SK-MEL-5 (cell line): ENCODE measurements at places on chromosomes 4 and X. TPM values are rescaled to one million over a fixed set of nuclear protein-coding genes. Genes with fewer than 3 reads are reported as not detected.

DNA sequence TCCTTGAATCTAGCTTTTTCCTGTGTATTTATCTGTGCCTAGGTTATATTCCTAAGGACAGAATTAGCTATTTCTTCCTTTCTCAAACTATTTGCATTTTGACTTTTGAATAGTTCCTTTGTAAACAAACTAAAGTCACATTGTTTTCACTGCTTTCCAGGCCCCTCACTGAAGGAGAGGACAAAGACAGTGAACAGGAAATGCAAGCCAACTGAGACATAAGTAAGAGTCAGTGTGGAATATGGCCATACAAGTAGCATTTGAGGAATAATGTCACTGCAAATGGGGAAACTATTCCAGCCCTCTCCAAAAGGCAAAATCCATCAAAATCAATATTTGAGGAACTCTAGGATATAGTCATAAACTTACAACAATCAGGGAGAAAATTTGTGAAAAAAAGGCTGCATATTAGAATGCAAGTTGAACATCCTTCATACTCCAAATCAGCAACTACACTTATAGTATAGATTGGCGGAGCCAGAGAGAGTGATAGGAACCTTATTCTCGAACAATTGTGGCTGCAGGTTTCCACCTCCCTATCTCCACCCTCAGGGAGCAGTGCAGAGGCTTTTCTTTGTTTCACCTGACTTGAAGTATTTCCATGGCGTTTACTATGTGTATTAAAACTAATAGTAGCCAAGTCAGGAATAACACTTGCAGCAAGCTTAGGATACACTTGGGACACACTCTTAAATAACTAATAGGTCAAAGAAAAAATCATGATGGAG is 1110.4 kb upstream of the ADGRL3 start:
- peak; percentile 47 for DNase-seq

DNA sequence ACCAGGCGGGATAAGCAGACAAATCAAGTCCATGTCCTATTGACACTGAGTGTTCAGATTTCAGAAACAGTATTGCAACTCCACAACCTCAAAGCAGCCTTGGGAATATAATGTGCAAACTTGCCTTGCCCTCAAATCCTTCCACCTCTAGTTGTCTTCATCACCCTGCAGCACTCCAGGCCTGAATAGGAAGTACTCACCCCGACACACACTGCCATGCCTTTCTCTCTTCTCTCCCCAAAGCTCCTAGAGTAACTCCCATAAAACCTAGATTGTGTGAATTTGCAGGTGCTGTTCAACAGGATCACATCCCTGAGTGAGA is 19.6 kb downstream of the ACSL1 start:
- no peak for DNase-seq

SMIM10 gene
- total RNA-seq, result 0.26 and 1.3 TPM in 2 replicates

CLIC2 gene
- total RNA-seq, result 0.05 and 0.67 TPM in 2 replicates

DNA sequence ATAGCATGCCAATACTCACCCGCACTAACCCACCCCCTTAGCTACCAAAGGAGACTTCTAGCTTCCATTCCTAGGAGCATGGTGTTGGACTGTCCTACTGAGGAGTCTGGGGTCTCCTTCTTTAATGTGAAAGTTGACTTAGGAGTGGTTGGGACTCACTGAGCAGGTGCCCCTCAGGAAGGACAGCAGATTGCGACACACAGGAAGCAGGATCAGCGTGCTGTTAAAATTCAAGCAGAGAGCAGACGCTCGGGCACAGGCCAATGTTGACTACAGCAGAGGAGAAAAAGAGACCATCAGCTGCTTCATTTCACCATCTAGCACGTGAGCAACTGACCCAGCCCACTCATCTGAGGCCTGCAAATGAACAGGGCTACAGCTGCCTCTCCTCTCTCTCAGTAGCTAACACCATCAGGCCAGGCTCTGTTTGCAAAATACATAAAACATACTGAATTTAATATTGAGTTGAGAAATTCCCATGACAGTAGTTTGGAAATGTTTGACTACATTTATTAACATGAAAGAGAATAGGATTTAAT is 10.8 kb downstream of the NOX1 start:
- no peak for DNase-seq

DNA sequence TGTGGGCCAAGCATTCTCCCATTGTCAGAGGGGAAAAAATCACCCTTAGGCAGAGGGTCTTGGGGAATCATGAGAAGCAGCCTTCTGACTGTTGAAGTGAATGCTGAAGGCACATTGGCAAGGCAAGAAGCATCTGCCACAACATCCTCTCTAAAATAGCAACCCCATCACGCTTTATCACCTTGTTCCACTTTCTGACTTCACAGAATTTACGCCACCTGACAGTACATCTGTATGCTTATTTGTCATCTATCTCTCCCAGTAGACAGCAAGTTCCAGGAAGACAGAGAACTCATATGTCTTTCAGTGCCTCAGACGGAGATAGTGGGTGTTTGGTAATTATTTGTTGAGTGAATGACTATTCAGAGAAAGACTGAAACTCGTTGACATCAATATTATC is 68.4 kb upstream of the SCML1 start:
- DNase-seq, result no peak

STATH gene
- total RNA-seq, result 1.1 and 1.6 TPM in 2 replicates

SCML2 gene
- 3.4 and 5.8 TPM in 2 replicates for total RNA-seq

GRCh38 chr4:77662396-77662795 is 56.8 kb downstream of the CXCL13 start:
- no peak for DNase-seq

GRCh38 chr4:7189475-7190277 is 2.7 kb upstream of the SORCS2 start:
- DNase-seq, result no peak

DNA sequence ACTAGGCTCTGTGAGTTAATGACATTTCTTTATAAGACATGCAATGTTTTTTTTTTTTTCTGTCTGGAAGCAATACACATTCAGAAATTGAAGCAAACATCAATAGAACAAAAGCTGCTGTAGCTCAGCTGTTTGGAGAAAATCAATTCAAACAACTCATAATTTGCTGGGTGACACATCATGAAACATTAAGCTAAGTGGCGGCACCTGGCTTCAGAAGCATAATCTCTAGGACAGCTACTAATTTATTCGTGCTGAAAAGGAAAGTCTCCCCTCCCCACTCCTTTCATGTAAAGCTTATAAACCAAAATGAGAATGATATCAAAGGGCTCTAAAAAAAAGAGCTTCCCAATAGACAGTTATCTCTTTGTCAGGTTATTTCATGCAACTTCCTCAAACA is 73.9 kb downstream of the LUZP4 start:
- DNase-seq, result no peak

GRCh38 chr4:8547912-8548730 is 32.1 kb upstream of the GPR78 start:
- DNase-seq, result no peak

- peak; percentile 31 for DNase-seq
These were observed 63.1 kb downstream of the RTL3 start for GRCh38 chrX:78595901-78596502.

- no peak for DNase-seq
These were observed 11.2 kb upstream of the TMEM154 start for GRCh38 chr4:152690706-152691651.
